Activated T-helper 1 cell treated with Interleukin-2 at 50 U/mL for 16 hours (primary cell): ENCODE measurements at places on chromosomes 4 and X.

DNA sequence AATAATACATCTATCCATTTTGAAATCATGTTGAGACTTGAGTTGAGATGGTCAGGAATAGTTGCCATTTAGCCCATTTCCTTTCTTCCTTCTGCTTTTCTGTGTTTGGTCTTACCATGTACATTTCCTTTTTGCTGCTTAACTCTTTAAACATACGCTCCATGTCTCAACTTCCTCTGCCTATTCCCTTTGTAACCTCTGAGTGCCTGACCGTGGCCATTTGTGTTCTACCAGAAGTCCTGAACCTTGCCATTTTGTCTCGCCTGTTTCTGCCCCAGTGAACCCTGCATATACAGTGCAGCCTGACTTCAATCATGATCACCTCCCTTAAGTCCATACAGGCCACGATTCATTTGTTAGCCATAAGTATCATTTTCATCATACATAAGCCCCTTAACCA, 169.0 kb downstream of the RAPGEF2 start:
- DNase-seq, result no peak

DNA sequence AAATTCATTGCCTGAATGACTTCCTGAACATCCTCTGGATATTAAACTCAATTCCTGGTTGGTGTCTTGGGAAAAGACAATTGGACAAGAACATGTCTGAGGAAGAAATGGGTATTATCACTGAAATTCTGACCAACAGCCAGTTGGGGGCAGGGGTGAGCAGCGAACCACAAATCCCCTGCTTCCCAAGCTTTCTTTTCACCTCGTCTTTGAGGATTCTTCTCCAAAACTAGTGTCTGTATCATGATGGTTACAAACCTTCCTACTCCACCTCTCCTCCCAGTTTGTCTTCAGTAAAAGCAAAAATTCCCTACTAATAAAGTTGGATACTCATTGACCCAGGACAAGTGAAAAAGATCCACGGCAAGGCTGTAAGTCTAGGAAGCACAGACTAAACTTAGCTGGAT, 48.3 kb upstream of the WDR1 start:
- no peak for DNase-seq

GRCh38 chr4:119942806-119943205, 123.8 kb downstream of the MAD2L1 start:
- no peak for DNase-seq

DNA sequence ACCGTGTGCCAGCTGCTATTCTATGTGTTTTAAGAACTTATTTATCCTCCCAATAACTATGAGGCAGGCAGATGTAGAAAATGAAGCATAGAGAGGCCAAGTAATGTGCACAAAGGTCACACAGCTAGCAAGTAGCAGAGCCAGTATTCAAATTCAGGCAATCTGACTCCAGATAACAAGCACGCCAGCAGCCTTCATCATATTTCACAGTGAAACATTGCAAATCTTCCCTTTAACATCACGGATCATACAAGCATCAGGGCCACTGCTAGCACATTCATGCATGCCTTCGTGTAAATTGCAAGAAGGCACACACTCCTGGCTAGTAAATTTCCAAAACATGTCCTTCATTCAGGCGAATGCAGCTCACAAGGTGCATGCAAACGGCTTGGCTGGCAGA, 33.1 kb downstream of the MAOB start:
- no peak for DNase-seq

GRCh38 chr4:83440148-83440814, 15.3 kb downstream of the HELQ start:
- no peak for DNase-seq

DNA sequence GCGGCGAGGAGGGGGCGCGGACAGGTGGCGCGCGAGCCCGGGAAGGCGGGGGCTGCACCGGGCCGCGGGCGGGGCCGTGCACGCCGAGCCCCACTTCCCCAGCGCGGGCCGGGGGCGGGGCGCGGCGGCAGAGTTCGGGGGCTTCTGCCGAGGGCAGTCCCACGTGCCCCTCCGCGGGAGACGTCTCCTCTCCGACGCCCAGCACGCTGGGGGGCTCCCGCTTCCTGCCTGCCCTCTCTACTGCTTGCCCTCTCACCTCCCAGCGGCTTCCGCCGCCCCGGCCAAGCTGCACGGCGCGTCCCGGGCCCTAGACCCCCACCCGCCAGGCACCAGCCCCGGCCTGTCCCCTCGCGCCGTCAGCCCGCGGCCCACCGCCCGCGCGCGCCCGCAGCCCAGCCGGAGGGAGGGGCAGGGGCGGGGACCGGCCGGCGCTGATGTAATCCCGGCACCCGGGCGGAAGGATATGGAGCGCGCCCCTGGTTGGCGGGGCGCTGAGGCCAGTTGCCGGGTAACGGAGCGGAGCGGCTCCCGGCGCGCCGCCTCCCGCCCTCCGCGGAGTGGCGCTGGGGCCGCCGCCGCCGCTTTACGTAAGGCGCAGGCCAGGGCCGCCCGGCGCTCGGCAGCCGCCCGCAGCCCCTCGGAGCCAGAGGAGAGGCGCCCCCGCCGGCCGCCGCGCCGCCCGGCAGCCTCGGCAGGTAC, at the start of gene KIAA0232:
Gene KIAA0232, plus strand, starts transcription at position 581 of the 699 bp plus-strand sequence. CDS start 41,727 bp downstream, outside the sequence.
- peak; percentile 85 for DNase-seq

DNA sequence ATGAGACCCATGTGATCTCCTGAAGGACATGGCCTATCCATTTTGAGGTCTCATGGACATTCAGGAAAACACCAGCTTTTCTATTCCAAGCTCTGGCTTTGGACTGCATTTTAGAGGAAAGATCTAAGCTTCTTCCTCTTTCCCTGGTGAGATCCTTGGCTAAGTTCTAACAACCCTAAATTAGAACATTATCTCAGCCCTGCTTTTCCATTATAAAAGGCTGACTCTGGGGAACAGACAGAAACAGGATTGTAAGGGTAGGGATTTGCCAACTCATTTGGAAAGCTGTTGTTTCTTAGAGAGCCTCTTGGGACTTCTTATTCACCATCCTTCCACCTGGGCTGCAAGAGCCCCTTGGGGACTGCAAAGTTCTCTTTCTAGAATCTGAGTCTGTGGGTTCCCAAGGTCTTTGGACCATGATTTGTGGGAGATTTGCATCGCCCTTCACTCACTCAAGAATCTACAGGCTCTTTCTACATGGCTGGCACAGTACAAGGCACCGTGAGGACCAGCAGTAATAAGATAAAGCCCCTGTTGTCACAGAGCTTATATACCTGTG, 146.9 kb downstream of the FNIP2 start:
- no peak for DNase-seq

GRCh38 chrX:1488141-1488540, 35.4 kb upstream of the ASMTL start:
- DNase-seq, result no peak

GRCh38 chrX:121256647-121257046, 209.2 kb downstream of the GLUD2 start:
- no peak for DNase-seq

DNA sequence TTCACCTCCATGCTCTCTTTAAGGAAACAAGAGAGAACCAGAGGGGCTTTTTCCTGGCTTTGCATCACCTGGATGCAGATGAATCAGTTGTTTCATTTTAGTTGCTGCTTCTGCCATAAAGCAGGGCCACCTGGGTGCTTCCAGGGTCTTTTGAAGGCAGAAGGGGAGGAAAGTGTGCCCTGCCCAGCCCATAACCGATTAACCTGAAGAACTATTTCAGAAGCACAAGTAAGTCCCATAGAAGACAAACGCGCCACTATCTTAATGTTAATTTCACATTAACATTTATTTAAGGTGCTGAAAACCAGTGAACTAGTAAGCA, 32.1 kb downstream of the IRF2 start:
- DNase-seq, result no peak

DNA sequence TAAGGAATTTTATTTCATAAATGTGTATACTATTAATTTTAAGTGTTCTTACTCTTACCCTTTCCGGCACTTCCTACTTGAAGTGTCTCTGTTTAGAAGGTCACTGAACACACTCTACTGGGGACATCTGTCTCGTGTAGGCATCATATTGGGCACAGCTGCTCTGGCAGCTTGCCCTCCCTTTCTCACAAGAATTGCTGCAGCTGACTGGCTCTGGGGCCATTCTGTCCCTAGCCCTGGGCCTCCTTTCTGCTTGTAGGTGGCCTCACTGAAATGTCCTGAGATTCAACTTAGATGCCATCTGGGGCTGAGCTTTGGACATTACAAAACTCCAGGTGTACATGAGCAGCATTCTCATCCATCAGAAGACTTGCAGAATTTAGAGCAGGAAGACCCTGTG, 49.6 kb downstream of the SMAD1 start:
- no peak for DNase-seq

- no peak for DNase-seq
Observed at GRCh38 chrX:155105919-155106318, 34.6 kb downstream of the BRCC3 start.

DNA sequence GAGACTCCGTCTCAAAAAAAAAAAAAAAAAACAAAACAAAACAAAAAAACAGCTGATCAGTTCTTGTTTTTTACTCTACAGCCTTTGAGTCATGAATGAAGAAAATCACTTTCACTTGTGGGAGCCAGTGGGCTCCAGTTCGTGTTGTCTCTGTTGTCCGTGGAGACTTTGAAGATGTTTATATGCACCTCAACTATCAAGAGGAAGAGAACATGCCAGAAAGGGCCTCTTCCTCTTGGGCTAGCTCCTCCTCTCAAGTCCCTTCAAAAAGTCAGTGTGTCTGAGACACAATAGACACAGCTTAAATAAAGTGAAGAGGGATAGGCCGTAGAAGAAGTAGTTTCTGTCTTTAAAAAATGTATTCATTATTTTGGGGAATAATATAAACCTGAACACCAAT, 182.7 kb downstream of the KDR start:
- no peak for DNase-seq
